ENCODE measurements at places on chromosomes 7 and 10.

DNA sequence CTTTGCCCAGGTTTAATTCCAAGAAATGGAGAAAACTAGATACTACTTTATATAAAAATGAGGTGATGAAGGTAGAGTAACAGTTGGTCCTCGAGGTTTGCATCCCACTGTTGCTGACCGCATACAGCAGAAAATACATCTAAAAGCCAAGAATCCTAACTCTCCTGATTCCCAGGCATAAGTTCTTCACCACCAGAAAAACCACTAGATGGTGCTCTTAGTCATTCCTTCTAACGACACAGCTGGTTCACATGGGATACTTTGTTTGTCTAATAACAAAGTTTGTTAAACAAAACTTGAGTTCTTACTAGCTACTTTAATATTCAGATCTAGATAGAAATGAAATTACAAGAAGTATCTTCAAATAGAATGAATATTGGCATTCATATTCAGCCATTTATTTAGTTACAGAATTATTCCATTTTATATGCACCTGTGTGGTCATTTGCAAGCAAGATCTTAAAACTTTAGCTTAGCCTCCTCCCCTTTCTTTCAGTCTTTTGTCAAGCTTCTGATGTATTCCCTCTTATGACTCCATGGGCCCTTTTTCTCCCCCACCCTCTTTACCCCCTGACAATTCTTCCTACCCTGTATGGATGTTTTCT, 54.1 kb upstream of the CYP26C1 start:
- DNase-seq: peak; percentile 43

DNA sequence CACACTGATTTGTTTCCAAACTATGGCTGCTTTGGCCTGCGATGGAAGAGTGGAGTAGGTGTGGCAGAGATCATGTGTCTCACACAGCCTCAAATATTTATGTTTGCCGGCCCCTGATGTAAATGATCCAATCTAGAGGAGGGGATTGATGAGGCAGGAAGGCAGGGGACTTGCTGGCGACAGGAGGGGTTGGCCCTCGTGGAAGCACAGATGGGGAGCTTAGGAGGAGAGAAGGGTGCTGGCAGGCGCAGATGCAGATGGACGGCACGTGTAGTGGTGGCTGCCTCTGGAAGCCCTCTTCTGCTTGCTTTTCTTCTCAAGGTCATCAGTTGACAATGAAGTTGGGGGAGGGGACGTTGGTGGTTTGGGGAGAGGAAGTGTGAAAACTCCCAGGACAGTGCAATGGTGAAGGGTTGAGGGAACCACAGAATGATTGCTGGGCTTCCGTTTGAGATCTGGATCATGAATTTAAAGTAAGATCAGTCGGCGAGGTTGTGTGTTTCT, 15.4 kb downstream of the COL13A1 start:
- no peak for DNase-seq

DNA sequence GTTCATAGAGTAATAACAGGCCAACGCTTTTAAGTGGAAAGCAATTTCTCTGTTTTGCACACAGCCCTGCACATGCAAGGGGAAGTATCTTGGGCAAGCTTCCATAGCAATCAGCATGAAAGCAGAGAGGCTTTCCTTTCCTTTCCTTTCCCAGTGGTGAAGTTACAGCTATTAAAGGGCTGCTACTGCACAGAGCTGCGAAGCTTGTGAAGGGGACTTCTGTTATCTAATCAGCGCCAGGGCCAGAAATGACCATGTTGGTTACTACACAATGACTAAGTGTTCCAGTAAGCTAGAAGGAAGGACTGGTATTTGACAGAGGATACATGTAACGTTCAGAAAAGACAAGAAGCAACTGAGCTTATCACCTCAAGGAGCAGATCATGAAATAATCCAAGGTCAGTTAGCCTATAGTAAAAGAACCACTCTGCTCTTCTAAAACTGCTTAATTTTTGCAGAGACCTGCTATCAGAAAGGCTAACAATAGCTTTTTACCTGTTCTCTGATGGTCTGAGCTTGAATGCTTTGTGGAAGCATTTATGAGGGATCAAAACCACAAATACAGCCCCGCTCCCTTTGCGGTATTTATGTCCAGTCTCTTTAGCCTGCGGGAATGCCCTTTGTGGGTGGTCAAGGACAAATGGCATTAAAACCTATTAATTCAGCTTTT, 45.9 kb downstream of the SGMS1 start:
- no peak for DNase-seq

DNA sequence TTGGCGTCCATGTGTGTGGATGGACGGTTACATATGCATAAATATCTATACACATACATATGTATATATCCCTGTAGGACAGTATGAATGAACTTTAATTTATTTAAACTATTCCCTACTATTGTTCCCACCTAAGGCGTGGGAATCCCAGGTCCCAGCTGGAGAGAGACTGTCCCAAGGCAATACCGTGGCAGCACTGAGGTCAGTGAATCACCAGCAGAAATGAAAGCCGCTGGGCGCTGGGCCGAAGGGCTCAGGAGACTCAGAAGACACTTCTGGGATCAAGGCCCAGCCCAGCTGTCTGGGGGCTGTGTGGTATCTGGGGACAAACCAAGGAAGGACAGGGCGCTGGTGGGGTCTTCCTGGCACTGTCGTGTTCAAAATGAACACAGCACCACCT, 49.6 kb upstream of the MYL10 start:
- DNase-seq: no peak

Data from HepG2 (cell line).